Stimulated activated CD8-positive, alpha-beta memory T cell treated with anti-CD3 and anti-CD28 coated beads, Interleukin-4, amount 100 ng/mL, for 4 hours (primary cell): ENCODE measurements at places on chromosomes 7 and 10.

DNA sequence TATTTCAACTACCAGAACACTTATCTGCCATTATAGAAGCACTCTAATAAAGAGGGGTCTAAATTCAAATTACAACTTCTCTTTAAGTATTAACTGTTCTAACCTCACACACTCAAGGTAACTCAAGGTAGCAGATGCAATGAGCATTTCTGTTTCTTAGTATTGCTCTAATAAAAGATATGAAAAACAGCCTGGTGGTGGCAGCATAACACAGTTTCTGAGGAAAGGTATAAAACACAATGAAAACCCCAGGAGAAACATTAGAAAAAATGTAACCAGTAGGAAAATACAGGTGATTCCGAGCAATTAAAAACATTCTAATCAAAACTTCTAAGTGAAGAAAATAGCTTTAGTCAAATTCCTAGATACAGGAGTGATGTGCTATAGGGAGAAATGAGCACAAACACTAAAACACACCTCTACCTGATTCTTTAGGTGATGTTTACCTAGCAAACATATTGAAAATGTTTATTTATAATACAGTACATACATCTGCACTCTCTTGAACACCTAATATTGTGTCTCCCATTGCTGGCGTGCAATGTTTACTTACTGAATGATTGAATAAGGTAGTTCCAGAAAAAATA lies 3.5 kb downstream of the MKRN1 start:
- no peak for DNase-seq

DNA sequence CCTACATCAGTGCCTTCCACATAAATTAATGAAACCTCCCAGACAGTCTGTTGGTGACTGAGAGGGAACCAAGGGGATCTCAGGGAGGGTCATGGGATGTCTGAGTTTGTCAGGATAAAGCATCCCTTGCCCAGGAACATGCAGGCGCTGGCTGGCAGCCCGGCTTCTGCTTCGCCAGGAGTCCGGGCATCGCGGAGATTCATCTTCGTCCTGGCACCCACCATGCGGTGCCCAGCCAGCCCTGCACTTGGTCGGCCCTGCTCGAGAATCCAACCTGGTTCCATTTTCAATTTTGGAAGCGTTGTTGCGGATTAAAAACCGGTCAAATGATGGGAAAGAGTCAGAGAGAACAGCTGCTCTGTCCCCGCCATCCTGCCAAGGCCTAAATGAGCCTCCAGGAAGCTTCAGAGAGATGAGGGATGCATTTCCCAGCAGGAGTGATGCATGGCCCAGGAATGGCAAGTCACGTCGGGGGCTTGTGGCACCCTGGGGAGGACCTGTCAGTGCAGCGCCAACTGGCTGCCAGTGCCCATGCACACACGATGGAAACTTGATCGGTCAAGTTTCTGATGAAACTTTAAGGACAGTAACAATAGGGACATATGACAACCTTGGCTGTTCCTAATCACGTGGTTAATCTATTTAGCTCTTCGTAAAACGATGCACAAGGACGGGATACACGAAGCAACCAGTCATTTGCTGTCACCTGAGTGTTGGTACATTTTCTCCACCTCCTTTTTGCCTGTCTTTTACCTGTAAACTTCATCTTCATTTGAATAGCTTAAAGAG lies 260.8 kb upstream of the MKI67 start:
- no peak for DNase-seq

DNA sequence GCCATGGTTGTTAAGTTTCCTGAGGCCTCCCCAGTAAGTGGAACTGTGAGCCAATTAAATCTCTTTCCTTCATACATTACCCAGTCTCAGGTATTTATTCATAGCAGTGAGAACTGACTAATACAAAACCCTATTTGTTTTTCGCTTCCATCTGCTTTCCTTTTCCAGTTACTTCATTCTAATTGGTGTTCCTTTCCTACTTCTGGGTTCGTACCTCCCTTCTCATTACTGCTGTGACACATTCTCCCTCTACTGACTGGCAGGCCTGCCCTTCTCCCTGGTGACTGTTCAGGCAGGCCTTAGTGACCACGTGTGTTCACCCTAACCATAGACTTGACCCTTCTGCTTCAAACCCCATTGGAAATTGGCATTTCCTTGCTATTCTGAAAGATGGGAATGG lies 37.7 kb downstream of the MTURN start:
- DNase-seq = no peak

DNA sequence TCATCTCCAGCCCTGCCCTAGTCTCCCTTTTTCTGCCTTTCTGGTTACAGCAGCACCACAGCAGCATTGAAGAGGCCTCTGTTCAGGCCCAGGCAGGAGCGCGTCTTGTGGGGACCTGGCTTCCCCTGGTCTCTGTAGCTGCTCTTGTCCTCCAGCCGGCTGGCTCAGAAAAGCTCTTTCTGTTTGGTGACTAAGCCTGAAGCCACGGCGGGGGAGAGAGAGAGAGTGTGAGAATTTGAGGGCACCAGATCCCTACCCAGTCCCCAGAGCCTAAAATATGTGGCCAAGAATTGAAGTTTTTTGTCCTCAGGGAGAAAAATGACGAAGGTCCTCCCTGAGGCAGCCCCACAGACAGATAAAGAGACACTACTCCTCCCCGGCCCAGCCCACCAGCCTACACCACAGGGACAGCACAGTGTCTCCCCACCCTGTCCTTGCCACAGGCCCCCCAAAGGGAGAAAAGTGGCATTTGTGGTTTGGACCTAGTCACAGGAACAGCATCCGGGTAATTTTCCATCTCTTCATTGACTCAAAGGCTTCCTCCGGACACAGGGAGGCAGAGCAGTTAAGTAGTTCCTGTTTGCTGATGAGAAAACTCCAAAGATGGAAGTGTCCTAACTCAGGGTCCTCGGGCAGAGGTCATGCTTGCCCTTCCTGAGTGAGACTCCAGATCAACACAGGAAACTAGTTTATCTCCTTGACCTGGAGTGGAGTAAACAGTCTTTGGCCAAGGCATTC lies 13.3 kb upstream of the FAM180A start:
- DNase-seq = no peak

- DNase-seq = no peak
These were observed 106.6 kb downstream of the ADAM22 start for GRCh38 chr7:88040694-88041093.

GRCh38 chr10:131474416-131474815 lies 162.9 kb upstream of the TCERG1L start:
- DNase-seq = no peak

- DNase-seq = no peak
These were observed 775.7 kb upstream of the IGFBP3 start for GRCh38 chr7:46696741-46697140.

DNA sequence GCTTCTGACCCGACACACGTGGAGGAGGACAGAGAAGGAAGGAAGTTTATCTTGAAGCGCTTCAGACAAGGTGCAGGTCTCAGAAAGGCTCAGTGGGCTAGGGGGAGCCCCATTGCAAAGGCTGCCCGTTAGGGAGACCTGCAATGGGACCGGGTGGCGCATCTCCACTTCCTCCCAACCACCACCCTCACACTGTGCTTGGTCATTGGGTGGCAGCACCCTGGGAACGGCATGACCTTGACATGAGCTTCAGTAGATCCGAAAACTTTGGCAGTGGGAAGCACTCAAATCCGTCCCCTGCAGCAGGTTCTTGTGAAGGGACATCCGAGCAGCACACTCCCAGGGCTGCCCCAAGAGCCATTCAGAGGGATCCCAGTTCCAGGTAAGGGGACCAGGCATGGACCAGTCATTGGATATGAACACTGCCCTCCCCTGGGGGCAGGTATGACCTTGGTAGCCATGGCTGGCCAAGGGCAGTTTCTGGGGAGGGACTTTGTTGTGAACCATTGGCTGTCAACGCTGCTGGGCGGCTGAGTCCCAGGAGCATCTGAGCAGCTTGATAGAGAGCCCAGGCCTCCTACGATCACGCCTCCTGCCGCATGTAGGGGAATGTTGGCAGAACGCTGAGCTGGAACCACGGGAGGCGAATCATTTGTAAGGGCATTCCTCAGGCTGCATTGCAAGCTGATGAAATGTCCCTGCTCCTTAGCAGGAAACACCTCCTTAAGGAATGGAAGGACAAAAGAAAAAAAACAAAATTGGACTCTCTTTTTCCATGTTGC lies 31.7 kb downstream of the GALNTL5 start:
- no peak for DNase-seq

DNA sequence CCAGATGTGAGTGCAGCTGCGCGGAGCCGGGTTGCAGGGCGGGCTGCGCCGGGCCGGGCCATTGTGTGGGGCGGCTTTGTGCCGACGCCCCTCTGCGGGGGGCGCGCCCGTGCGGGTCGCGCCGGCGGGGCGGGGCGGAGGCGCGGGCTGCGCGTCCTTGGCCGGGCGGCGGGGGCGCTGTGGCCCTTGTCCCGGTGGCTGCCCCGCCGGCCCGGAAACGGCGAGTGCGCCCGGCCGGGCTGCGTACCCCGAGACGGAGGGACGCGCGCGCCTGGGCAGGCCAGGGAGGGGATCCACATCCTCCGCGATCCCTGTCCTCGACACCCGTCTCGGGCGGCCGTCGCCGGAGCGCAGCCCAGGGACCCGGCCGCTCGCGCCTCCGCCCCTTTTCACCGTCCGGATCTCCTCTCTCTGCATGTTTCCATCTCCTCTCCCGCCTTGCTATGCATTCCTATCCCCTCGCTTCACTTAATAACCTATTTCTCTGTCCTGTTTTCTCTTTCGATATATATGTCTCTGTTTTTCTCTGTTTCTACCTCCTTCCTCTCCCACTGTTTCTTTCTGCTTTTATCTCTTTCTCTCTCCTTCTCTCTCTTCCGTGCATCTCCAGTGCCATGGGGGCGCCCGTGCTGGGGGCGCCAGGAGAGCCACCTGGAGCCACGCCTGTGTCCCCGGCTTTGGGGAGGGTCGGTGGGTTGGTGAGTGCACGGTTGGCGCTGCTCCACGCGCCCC lies 765 bp downstream of the PFKFB3 start:
- DNase-seq = no peak

GRCh38 chr7:83836028-83836427 lies 187.1 kb upstream of the SEMA3E start:
- no peak for DNase-seq

- no peak for DNase-seq
These were observed 29.3 kb upstream of the OSBPL3 start for GRCh38 chr7:25009257-25009656.

GRCh38 chr10:89523274-89523673 lies 12.1 kb downstream of the SLC16A12 start:
- DNase-seq = no peak
